ENCODE measurements at places on chromosomes 2 and 18.

DNA sequence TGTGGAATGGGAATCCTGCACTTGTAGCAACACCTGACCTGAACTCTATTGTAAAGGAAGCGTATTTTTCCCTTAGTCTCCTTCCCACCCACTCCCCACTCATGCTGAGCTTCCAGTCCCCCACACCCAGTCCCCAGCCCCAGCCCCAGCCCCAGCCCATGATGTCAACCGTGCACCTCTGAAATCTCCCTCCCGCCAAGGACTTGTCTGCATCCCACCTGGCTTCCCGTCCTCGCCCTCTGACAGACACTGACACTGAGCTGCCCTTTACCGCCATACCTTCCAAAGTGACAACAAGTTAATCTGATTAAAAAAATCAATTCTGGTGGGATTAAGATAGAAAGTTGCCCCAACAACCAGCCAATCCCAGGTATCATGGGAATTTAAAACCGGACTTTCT is 213.6 kb upstream of the CELF4 start:
- DNase-seq: no peak

DNA sequence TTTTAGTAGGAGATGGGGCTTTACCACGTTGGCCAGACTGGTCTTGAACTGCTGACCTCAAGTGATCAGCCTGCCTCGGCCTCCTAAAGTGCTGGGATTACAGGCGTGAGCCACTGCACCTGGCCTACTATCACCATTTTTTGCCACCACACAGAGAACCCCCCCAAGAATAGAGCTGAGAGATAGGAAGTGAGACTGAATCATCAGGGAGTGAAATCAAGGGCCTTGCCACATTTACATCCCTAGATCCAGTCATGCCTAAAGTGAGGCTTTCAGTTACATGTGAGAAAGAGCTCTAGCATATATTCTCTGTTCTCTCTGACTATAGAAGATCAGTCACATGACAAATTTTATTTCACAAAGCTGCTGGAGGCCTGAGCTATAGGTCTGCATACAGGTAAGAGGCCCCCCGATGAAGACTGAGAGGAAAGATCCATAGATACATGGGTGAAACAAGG is 28.0 kb upstream of the KCMF1 start:
- no peak for DNase-seq

DNA sequence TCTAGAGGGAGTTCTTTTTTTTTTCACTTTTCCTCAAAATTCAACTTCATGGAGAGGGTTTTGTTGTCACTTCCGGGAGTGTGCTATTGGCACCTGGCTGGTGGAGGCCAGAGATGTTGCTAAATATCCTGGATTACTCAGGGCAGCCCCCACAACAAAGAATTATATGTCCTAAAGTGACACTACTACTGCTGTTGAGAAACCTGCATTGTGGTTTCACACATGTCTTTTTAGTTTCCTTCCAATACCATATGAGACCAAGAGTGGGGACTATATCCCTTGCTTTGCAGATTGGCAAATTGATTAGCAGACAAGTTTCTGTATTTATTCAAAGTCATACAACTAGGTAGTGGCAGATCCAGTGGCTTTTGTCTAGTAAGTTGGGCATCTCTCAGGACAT is 826.8 kb downstream of the TRIB2 start:
- no peak for DNase-seq

GRCh38 chr2:206361407-206362045 is 81.8 kb upstream of the ADAM23 start:
- no peak for DNase-seq

- DNase-seq: no peak
Measured at GRCh38 chr2:12081481-12082210, 335.2 kb downstream of the LPIN1 start.

DNA sequence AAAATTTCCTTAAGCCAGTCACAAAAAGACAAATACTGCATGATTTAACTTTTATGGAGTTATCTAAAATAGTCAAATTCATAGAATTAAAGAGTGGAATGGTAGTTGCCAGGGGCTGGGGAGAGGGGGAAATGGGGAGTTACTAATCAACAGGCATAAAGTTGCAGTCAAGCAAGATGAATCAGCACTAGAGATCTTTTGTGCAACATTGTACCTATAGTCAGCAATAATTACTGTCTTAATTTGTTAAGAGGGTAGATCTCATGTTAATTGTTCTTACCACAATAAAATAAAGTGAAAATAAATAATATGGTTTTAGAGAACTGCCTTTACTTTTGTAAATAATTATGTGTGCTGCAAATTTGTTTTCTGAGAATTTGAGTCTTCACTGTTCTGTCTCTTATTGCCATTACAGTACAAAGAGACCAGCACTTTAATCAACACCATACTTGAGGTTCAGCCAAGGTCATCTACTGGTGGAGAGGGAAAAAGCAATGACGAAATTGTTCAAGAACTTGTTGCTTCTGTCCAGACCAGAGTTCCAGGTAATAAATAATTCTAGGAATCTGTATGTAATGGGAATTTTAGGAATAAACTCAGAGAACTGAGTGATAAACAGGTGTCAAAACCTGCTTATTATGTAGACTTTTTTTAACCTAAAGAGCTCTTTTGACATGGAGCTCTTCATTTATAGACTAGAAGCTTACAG is 75.5 kb downstream of the TRABD2A start:
- no peak for DNase-seq

DNA sequence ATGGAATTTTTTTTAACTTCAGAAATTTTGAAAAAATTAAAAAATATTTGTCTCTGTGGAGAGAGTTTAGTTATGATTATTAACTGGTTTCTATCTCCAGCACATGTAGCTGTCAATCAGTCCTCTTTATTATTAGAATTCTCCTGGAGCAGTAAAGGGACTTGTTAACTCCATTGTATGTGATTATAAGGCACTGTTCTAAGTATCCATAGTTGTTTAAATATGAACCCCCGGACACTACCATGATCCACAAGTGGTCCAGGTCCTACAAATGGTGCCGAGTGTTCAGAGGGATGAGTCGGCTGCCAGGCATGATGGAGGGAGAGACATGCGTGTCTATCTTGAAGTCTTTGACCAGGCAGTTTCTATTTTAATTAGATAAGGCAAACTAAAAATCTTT is 492 bp downstream of the CHRNA1 start:
- no peak for DNase-seq

GRCh38 chr2:126715111-126715510 is 59.2 kb downstream of the GYPC start:
- no peak for DNase-seq

- peak; percentile 22 for DNase-seq
Measured at GRCh38 chr2:10863837-10864236, 47.9 kb upstream of the KCNF1 start.

DNA sequence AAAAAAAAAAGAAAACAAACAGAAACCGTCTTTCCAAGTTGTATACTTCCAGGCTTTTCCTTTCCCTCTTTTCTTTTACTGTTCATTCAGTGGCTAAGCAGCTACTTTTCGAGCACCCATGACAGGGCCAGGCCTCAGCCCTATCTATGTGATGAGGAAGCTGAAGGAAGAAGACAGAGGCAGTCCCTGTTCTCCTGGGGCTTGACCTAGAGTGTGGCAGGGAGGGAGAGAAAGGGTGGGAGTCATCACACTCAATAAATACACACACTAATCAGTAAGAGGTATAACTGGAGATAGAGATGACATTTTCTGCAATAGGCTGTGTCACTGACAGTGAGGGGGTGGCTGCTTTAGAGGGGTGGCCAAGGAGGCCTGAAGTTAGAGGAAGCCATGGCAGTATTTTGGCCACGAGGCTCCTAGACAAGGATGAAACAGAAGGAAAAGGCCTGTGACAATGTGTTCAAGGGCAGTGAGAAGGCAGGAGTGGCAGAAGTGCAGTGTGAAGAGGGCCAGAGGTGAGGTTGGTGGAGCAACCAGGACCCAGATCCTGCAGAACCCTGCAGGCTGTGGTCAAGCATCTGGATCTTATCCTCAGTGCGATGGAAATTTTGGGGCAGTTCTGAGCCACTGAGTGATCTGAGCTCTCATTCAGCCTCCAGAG is 131.8 kb upstream of the TTC39C start:
- DNase-seq: no peak

- DNase-seq: no peak
Measured at GRCh38 chr2:31192851-31193392, 24.4 kb downstream of the CAPN14 start.

DNA sequence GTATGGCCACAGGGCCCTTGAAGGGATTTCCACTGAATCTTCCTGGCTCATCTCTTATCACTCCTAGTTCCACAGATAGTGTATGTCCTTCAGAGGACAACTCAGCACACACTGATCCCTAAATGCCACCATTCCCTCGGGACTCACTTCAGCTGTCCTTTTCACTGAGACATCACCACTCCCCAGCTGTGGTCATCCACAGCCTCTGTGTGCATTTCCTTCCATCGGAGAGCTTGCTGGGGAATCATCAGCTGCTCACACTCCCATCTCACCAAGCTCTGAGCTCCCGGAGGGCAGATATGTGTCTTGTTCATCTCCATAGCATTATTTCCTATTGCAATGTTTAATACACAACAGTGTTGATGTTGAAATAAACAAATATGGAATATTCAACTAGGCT is 759.5 kb downstream of the RNF144A start:
- DNase-seq: no peak

- peak; percentile 31 for DNase-seq
Measured at GRCh38 chr2:200306931-200307723, 634 bp downstream of the SPATS2L start.

- no peak for DNase-seq
Measured at GRCh38 chr2:95314964-95315611, 17.9 kb downstream of the KCNIP3 start.

DNA sequence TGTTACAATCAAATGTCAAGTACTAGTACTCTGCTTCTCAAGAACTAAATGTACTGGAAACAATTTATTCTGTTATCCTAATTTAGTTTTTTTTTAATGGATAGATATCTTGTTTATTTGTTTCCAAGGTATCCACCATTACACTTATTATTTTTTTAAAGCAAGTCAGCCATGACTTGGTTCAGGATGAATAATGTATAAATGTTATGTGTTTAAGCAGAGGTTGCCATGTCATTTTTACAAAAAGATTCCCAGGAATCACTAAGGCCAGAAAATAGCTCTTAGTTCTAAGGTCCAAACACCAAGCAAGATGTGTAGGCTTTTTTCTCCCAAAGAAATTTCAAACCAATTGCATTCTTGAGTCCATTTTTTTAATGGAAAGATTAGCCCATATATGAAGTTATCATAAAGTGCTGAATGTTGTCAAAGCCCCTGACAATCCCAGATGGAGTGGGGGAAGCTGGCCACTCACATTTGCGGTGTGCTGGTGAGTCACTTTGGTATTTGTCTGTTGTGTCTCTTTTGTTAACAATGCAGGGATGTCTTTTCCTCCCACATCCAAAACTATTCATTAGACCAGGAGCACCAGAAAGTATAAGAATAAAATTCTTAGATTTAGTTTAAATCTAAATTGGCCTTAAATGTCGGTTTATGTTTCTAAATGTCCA is 158.9 kb downstream of the COL6A3 start:
- DNase-seq: no peak

DNA sequence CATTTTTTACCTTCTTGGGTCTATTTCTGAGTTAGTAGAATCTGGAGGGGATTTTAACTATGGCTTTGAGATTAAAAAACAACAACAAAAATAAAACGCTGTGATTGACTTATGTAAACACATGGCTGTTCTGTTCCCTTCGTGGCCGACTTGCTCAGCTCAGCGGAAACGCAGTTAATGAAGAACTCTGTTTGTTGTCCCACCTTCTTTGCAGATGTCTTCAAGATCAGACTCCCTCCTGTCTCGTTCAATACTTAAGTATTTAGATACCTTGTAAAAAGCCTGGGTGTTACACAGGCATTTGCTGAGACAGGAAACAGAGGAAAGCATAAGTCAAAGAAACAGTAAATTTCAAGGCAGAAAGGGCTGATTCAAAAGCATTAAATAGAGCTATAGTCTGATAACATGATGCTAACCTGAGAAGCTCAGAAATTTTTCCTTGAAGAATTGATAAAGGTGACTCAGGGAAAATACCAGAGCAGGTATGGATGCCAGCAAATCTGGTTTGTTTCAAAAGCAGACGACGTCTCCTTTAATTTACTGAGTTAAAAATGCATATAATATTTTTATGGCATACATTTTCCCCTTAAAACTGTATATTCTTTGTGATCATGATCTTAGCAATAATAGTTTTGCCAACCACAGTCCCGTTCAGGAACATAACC is 21.7 kb upstream of the POLI start:
- peak; percentile 66 for DNase-seq

DNA sequence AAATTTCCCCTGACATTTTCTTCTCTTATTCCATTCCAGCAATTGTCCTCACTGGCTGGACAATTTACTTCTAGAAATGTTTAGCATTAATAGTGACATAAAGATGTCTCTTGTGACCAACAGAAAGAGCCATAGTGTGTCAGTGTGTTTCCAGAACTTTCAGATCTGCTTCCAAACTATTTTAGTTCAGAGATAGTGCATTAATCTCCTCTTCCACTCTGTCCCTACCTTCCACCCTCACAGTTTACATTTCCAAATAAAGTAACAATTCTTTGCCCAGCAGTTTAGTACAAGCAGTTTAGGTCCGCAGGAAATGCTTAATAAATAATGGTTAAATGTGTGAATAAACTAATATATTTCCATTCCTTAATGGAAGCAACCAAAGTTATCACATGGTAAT is 24.5 kb upstream of the RAPGEF4 start:
- DNase-seq: no peak

DNA sequence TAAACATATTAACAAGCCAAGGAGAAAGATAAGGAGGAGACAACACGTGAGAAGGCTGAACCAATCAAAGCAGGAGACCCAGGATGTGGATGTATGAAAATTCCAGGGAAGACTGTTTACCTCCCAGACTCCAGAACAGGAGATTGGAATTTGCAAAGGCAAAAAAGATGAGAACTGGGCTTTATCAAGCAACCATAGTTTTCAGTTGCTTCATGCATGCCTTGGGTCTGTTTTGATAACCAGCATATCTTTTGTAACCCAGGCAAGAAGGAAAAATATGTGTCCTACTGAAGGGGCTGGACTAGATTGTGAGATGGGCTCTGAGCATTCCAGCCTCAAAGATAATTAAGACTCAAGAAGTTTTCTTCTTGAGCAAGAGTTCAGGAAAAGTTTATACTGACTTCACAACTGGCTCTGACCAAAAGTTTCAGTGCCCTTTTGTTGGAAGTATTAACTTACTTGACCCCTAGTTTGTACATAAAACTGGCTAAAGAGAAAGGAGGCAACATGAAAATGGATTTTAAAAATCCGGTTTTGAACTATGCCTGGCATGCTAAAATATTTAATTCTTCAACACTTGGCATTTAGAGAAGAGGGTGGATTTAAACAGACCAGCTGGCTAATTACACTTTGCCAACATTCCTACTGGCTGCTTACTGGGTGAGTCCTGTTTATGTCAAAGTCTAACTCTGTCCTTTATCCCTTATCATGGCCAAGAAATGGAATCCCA is 79.3 kb upstream of the CD28 start:
- DNase-seq: peak; percentile 71

DNA sequence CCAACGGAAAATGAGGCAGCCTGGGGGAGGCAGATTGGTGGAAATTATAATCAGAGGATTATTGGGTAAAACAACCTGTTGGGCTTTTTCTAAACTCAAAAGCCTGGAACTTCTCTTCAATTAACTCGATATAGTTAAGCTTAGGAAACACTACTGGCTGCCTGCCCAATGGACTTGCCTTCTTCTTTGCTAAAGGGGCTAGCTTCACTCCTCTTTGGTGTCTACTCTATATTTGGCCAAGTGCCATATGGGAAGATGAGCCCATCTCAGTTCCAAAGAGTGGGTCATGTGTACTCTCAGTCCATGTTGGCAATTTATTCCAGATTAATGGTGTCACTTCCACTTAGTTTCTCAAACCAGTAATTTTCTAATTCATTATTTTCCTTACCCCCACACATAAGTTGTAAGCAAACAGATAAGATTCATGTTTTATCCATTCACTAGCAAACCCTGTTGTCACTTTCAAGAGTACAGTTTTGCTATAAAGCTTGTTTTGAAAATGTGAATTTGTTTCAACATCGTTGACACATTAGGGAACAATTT is 34.3 kb downstream of the DARS1 start:
- no peak for DNase-seq
